Fibroblast of the conjunctiva (primary cell): ENCODE measurements at places on chromosomes 5 and 9.

GRCh38 chr5:103456476-103456875 is 106.1 kb downstream of the NUDT12 start:
- DNase-seq = no peak

DNA sequence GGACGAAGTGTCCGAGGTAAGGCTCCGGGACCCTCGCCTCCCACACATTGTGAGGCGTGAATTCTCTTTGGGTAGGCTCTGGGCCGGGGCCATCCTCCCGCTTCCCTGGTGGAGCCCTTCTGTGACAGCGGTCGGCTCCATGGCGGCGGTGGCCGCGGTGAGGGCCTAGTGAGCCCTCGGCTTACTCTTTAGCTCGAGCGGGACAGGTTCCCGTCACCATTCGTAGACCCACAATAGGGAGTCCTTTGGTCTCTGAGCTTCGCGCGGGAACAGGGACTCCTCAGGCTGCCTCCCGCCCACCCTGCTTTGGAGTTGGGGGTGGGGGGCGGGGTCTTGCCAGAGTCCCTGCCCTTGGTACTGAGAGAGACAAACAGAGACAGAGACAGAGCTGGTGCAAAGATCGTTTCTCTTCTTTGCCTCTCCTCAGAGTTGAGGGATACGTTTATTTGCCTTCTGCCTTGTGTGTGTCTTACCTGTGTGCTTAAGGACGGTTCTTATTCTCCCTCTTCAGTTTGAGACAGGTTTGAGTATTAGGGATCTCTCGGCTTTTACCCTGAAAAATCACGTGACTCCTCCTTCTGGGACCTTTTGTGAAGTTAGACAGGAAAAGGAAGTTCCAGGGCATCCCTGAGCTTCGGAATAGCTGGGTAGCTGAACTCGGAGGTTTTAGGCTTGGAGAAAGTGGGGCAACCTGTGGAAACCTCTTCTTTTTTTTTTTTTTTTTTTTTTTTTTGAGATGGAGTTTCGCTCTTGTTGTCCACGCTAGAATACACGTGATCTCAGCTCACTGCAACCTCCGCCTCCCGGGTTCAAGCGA is 833 bp downstream of the ANKHD1 start:
- no peak for DNase-seq

- peak; percentile 93 for DNase-seq
Observed at GRCh38 chr5:40551496-40552491, 127.9 kb upstream of the PTGER4 start.

DNA sequence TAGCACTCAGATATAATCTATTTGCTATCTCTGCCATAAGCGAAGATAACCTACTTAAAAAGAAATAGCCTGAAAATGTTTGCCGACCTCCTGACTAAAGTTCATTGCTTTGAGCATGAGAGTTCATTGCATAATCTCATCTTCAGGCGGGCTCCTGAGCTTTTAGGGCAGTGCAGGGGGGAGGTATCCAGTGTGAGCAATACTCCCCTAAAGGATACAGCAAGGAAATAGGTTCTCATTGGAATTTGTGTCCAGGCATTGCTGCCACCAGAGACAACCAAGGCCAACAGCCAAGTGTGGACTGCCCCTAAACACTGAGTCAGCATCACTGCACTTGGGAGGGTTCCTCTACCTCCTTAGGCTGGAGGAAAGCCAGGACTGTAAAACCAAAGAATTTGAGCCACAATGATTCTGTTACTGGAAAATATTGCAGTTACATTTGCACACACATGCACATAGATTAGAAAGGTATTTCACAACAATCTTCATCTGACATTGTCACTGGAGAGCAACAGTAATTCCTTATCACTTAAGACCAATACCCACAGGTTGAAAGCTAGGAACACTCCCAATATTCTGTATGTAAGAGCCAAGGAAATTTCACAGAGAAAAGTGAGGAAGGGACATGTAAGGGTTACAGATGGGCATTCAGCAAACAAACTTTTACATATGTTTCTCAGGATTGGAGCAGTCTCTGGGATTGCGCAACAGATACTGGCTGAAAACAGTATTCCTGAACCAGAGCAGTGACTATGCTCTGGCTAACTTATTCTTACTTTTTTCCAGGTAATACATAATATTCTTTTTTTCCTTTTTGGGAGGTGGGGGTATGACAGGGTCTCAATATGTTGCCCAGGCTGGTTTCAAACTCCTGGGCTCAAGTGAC is 98.6 kb upstream of the TLE1 start:
- peak; percentile 79 for DNase-seq

DNA sequence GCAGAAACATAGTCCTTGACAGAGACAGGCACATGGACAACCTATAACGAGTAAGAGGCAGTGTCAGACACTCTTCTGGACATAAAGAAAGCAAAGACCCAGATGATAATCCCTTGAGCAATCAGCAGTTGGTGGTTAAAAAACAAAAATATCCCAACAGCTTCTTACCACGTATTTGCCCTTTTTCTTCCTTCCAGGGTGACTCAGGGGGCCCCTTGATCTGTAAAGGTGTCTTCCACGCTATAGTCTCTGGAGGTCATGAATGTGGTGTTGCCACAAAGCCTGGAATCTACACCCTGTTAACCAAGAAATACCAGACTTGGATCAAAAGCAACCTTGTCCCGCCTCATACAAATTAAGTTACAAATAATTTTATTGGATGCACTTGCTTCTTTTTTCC is 9.5 kb downstream of the GZMK start:
- DNase-seq = no peak

DNA sequence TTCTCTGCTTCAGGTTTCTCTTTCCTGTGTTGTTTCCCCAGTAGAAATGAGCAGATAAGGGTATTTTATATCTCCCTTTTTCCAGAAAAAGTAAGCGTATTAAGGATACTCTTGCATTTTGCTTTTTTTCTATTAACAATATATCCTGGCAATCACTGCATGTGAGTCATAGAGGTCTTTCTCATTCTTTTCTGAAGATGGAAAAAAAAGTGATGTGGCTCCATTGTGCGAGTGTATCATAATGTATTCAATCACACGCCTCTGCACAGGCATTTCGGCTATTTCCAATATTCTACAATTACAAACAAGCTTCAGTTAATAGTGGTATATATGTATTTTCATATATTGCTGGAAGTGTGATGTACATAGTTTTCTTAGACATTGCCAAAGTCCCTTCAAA is 155.9 kb downstream of the MED27 start:
- DNase-seq = no peak

GRCh38 chr9:83167126-83167525 is 104.2 kb upstream of the RASEF start:
- no peak for DNase-seq

DNA sequence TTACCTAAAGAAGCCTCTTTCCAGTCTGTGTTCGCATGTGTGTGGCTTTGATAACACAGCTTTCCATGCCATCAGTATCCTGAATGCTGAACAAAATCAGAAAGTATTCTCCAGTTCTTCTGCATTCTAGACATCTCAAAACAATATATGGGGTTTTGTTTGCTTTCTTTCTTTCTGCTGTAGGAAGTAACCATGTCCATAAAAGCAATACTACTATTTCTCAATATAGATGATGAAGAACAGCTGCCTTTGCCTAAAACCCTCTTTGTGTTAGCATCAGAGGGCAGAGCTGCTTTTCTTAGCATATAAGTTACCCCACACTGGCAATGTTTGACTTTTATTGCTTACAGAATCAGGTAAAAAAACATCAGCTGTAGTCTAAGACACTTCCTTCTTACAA is 963.6 kb downstream of the CDH12 start:
- DNase-seq = no peak

DNA sequence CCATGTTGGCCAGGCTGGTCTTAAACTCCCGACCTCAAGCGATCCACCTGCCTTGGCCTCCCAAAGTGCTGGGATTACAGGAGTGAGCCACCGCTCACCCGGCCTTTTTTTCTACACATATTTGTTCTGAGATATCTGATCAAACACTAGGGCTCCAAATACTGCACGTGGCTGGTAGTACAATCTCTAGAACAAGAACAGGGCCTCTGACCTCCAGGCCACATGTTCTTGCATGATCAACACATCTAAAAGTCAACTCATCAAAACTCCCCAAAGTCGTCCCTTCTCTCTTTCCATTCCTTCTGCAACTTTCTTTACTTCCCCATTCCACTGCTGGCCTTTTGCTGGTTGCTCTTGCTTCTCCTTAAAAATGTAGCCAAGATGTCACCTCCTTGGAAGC is 113.3 kb upstream of the LHFPL2 start:
- DNase-seq = no peak

DNA sequence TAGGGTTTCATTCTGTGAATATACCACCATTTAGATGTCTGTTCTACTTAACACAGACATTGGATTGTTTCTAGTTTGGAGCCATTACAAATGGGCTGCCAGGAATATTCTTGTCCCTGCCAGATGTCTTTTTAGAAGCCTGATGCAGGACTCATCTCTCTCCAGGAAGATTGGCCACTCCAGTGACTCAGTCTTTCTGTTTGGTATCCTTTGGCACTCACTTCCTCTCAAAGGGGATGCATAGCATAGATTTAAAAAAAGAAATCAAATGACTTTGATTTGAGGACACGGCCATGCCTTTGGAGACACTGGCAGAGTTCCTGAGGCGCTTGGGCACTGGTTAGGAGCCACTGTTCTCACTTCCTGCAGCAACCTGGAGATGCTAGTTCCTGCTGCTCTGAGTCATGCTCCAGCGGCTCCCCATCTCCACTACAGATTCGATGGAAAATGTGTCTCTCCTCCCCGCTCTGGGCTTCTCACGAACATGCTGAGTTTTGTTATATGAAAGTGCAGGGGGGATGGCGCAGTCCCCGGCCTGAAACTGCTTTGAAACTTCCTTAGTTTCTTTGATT is 3.5 kb upstream of the ZNF366 start:
- DNase-seq = no peak

DNA sequence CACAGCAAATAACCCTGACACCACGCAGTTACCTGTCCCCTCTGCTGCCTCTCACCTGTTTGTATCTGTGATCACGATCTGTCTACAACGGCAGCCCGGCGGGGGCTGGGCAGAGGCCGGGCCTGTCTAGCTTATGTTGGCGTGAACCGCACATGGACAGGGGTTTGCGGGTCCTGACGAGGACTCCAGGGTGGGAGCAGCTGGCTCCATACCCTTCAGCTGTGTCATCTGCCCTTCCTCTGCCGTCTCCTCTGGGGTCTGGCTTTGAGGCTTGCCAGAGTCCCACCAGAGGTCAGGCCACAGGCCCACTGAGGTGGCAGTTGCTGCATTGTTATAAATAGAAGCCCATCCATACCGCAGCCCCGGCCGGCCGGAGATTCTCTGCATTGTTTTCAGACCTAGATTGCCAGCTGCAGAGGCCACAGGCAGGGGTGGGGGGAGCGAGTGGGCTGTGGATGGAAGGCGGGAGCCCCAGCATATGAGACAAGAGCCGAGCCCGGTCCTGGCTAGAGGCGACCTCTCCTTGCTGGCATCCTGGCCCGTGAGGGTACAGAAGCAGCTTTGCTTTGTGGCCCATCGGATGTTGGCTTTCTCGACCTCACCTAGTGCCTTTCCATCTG is 37.8 kb downstream of the FAM78A start:
- no peak for DNase-seq

GRCh38 chr9:119005162-119005561 is 364.1 kb downstream of the BRINP1 start:
- DNase-seq = no peak

GRCh38 chr5:78162253-78162862 is 132.1 kb downstream of the AP3B1 start:
- peak; percentile 14 for DNase-seq

DNA sequence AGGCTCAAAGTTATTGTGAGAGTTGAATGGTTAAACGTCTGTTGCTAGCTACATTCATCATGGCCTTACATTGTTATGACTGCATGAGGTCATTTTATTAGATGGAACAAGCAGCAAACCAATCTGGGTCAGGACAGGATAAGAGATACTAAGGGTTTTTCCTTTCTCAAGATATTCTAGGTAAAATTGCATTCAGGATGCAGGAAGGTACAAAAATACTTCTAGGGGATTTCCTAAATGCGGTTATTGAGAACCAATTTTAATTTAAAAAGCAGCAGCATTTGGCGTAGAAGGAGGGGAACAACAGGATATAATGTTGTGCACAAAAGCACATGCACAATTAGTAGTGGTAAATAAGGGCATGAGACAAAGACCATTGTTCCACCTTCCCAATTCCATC is 39.2 kb upstream of the LURAP1L start:
- no peak for DNase-seq

GRCh38 chr9:133475292-133476012 is 3.4 kb downstream of the SLC2A6 start:
- no peak for DNase-seq

DNA sequence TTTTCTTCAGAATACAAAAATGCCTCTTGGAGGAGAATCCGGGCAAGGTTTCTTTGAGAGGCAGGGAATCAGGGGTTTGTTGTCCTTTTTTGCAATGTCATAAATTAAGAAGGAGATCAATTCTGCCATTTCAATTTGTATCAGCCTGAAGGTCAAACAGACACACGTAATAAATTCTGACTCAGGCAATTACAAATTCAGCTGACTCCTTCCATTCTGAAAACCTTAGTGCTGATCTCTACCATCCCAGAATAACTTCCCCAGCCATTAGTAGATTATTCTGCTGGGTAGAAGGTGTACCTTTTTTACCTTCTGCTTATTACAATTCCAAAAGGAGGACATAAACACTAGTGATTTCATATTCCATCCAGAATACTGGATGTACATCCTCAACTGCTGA is 516.6 kb downstream of the AGTPBP1 start:
- DNase-seq = no peak

DNA sequence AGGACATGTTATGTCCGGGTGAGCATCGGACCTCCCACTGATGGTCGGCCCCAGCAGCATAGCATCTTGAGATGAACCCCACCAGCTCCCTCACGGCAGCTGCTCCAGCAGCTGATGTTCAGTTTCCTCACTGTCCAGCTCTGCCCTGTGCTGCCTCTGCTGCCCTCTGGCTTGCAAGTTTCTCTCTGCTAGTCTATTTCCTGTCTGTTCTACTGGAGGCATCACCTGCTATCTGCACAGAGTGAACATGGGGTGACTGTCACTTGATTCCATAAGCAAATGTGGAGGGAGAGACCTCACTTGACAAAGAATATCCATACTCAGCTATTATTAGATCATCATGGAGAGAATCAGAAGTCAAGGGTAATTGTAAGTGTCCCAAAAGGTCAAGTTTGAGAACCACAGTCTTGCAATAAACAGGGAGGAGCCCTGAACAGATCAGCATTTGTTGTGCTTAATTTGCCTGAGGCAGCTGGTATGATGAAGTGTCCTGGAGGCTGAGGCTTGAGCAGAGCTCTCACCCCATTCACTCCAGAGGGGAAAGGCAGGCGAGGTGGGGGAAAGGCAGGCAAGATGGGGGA is 702.8 kb downstream of the SEMA5A start:
- DNase-seq = no peak

- DNase-seq = no peak
Observed at GRCh38 chr9:98890256-98890655, 53.5 kb upstream of the COL15A1 start.

- no peak for DNase-seq
Observed at GRCh38 chr9:127652733-127653132, 40.7 kb downstream of the STXBP1 start.

DNA sequence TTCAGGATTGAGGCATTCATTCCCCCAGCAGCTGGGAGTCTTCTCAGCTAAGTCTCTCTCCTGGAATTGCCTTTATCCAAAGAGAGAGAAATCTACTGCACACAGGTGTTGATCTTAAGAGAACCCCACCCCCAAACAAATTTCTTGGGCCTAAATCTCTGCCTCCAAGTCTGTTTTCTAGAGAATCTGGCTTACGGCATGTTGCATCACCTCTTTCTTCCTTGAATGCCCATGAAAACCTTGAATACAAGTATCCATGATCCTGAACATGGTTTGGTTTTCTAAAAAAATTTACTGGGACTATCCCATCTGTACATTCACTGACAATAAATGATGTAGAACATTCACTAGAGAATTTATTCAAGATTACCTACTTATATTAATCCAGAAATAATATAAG is 401.6 kb downstream of the PDE4D start:
- DNase-seq = no peak
